ENCODE measurements at places on chromosomes 2 and 18.

- DNase-seq = no peak
Observed at GRCh38 chr2:186496401-186496800, 10.3 kb downstream of the ZC3H15 start.

- no peak for DNase-seq
Observed at GRCh38 chr2:177796011-177796410, 276.6 kb downstream of the PDE11A start.

- DNase-seq = no peak
Observed at GRCh38 chr2:98463988-98464771, 19.5 kb downstream of the INPP4A start.

DNA sequence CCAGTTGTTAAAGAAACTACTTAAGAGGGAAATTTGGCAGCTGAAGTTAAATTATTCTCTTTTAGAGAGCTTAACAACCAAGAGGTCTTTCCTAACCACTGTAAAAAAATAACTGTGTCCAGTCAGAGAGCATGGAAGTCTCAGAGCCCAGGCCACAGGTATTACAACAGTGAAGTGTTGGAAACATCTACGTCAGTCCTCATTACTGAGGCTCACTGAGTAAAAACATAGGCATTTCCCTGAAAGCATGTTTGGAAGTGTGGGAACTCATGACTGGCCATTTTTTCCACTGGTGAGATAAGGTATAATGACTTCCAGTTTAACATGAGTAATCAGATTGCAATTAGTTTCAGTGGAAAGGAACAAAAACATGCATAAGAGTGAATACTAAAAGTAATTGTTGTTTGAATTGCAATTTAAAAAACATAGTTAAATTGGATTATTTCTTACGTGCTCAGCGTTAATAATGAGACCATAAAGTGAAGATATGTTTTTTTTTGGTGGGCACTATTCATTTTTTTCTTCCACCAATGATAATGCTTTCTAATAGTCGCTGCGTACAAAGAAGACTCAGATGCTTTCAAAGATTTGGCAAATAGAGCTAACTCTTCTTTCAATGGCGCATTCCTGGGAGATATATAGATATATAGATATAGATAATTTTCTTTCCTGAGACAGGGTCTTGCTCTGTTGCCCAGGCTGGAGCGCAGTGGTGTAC lies 60.8 kb downstream of the EFEMP1 start:
- DNase-seq = peak; percentile 98

- DNase-seq = peak; percentile 89
Observed at GRCh38 chr2:235238537-235238936, 255.3 kb upstream of the AGAP1 start.

- DNase-seq = no peak
Observed at GRCh38 chr2:118115761-118116160, 27.5 kb downstream of the INSIG2 start.

DNA sequence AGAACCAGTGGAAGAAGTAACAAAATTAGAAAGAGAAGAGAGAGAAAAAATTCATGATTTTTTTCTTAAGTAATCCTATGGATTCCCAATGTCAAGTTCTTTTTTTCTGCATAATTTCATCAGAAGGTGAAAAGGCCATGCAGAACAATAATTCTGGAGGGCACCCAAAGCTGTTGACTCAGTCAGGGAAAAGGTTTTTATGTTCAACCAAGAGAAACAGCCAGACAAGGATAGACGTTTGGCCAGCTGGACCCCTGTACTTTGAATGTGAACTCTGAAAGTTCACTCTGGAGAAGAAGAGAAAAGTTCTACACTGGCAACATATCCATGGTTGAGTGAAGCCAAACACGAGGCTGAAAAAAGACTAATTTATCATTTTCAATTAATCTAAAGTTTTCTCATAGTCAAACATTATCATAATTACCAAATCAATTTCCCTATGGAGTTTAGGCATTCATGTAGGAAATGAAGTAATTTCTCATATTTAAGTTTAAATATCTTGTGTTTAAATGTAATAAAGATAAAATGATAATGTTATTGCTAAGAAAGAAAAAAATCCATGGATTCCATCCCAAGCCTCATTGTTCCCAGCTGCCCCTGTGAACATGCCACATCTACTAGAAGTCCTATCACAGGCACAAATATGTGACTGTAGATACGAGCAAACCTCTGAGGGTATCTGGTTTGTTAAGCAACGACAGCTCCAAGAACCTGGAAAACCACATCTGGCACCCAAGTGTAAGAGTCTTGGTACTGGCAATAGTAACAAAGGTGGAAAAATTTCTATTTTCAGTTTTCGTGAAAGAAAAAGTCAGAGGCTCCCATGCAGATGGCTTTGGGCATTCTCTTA lies 742.7 kb upstream of the ACVR2A start:
- DNase-seq = no peak

- DNase-seq = no peak
Observed at GRCh38 chr18:21636769-21637168, 24.7 kb downstream of the SNRPD1 start.

DNA sequence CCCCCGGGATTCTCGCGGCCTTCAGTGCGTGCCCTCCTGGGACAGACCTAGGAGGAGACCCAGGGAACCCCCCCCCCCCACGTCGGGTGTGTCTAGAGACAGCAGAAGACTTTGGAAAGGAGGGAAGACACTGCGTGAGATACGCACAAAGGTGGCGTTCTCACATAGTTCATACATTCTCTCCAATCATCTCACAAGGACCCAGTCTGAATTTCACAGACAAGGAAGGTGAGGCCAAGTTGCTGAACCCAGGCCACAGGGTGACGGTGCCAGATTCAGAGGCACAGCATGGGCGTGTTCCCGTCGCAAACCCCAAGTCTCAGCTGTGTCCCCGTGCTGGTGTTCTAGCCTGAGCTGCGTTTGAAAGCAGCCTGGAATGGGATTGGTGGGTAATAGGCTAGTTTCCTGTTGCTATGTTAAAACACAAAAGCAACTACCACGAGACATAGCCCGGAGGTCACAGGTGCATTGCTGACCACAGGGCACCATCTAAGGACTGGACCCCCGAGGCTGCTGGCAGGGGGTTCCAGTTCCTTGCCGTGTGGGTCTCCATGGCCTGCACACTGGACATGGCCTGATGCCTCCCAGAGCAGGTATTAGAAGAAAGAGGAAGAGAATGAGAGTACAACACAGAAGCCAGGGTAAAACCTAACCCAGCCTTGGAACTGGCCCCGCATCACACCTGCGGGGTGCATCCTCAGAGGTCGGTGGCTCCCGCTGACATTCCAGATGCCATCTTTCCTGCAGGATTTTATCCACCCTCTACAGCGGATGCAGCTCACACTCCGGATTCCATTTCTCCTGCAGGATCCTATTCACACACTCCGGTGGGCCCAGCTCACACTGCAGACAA lies 1.1 kb upstream of the PXDN start:
- no peak for DNase-seq

DNA sequence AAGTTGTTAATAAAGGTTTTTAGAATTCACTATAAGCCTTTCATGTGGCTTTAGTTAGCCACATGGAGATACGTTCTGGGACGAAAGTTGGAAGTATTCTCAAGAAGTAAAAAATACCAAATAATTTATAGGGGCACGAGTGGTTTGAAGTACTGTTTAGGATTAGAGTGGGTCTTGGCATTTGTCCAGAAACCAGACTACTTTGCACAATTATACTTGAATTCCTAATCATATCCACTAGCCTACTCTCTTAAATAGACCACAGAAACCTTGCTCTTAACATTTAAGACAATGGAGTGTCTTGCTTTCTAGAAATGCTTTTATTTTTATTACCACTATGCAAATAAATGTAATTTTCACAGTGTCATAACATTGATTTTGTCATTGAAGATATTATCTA lies 44.6 kb downstream of the UBE2E3 start:
- no peak for DNase-seq

DNA sequence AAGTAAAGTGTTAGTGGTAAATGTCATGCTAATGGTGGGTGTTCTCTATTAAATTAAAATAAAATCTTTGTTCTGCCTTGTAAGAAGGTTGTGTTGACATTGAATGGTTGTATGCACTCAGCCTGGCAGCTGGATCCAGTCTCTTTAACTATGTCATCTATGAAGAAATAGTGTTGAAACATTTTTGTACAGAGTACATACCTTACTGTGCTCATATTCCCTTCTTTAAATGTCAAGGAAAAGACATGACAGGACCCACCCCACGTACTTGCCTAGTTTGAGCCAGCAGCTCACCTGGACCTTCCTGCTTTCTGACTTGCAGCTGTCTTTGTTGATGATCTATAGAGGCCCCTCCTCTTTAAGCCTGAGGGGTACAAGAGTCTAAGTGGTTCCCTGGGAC lies 85.6 kb upstream of the ST3GAL5 start:
- no peak for DNase-seq

DNA sequence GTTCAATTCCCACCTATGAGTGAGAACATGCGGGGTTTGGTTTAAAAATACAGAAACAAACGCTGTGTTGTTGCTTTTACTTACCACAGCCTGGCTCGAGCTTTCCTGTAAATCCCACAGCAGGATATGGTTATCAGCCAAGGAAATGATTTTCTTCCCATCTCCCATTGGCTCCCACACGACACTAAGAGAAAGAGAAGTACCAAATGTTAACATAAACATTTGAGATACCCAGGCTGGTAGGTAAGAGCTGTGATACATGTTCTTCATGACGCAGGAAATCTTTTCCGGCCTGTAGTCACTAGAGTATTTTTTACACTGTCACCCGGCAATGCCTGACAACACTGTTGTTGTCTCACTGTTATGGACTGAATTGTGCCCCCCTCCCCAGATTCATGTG lies 163.6 kb downstream of the EIPR1 start:
- no peak for DNase-seq

GRCh38 chr2:64029116-64029665 lies 10.0 kb upstream of the VPS54 start:
- DNase-seq = no peak

GRCh38 chr2:210003359-210003758 lies 921 bp downstream of the RPE start:
- DNase-seq = no peak

GRCh38 chr18:6782861-6783260 lies 53.3 kb downstream of the ARHGAP28 start:
- no peak for DNase-seq

DNA sequence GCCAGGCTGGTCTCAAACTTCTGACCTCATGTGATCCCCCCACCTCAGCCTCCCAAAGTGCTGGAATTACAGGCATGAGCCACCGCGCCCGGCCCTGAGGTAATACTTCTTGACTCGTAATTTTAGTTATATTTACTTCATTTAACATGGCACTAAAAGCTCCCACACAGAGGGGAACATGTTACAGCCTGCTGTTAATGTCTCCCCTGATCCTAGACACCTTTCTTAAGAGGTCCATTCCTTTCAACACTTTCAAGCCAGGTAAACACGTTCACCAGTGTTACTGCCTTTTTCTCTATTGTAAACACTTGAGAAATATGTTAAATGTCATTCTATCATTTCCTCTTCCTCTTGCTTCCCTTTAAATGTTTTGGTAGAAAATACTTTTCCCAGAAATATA lies 161.4 kb downstream of the METTL4 start:
- DNase-seq = no peak

DNA sequence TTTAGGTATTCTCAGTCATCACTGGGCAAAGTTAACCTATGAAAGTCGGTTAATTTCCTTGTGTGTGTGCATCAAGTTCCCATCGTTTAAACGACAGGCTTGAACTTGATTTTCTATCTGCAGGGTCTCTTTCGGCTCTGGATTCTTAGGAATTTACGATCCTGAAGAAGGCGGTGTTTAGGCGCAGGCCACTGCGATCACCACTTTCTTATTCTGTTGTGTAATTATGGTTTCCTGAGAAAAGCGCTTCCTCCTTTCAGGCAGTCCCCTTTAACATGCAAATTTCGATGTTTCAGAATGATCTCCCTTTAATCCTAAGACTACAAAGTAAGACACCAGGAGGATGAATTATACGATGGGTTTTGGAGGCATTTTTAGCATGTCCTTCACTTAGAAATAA lies 27.9 kb upstream of the MBP start:
- DNase-seq = no peak

GRCh38 chr2:141438536-141438935 lies 692.3 kb downstream of the LRP1B start:
- DNase-seq = no peak

DNA sequence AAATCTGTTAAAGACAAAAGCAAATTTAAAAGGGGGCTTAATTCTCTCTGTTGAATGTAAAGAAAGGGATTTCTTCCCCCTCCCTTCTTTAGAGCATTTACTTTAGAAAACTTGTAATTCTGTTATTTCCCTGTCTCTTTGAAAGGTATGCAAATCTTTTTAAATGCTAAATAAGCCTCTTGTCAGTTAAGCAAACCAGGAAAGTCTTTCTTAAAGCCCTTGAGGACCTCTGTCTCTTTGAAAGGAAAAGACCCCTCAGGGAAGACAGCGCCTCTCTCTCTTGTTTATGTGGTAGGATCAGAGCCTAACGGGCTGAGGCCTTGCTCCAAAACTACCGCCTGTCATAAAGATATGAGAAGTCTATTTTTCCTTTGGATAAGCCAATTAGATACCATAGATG lies 139.9 kb upstream of the CDH7 start:
- no peak for DNase-seq

DNA sequence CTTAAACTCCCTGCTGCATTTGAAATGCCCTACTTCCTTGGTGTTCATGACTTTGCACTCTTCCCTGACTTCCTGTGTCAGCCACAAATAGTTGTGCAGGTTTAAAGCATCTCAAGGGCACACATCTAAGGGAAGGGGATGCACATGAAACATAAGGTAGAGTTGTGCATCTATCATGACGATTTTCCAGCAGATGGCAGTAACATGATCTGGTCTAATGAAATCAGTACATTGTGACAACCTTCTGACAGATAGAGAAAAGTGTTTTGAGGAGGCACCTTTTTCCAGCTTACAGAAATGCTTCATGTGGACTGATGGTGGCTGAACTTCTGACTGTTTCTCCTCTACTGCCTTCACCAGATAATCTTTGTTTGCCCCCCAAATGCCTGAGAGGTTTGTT lies 238.9 kb downstream of the XIRP2 start:
- DNase-seq = peak; percentile 16

GRCh38 chr18:38116716-38117115 lies 551.1 kb upstream of the CELF4 start:
- no peak for DNase-seq
